ENCODE measurements at places on chromosomes 11 and 22. TPM values are rescaled to one million over a fixed set of nuclear protein-coding genes. Genes with fewer than 3 reads are reported as not detected.

OR10AG1 gene
- total RNA-seq = not detected

LMO2 gene
- total RNA-seq = 1.8 TPM

DKK3 gene
- 328 TPM for total RNA-seq

TNKS1BP1 gene
- total RNA-seq = 149 TPM

OR52N4 gene
- not detected for total RNA-seq

GLYAT gene
- not detected for total RNA-seq

HEPN1 gene
- not detected for total RNA-seq

CASP5 gene
- not detected for total RNA-seq

INPP5J gene
- total RNA-seq = 3.0 TPM

CABP7 gene
- total RNA-seq = not detected

NXPE2 gene
- 0.11 TPM for total RNA-seq

CACNA1I gene
- 0.17 TPM for total RNA-seq

OR5A1 gene
- total RNA-seq = not detected

TP53I11 gene
- 101 TPM for total RNA-seq

F2 gene
- total RNA-seq = 0.57 TPM

FAM168A gene
- 44.8 TPM for total RNA-seq

GRIA4 gene
- total RNA-seq = 0.53 TPM

SYT8 gene
- total RNA-seq = 0.36 TPM

SOX10 gene
- total RNA-seq = 0.10 TPM

Measured in astrocyte (in vitro differentiated cells and primary cell).